Karpas-422 (cell line): ENCODE measurements at places on chromosomes 11 and 22. TPM values are rescaled to one million over a fixed set of nuclear protein-coding genes. Genes with fewer than 3 reads are reported as not detected.

Gene ACTN3
- total RNA-seq, result not detected in 2 replicates

DNA sequence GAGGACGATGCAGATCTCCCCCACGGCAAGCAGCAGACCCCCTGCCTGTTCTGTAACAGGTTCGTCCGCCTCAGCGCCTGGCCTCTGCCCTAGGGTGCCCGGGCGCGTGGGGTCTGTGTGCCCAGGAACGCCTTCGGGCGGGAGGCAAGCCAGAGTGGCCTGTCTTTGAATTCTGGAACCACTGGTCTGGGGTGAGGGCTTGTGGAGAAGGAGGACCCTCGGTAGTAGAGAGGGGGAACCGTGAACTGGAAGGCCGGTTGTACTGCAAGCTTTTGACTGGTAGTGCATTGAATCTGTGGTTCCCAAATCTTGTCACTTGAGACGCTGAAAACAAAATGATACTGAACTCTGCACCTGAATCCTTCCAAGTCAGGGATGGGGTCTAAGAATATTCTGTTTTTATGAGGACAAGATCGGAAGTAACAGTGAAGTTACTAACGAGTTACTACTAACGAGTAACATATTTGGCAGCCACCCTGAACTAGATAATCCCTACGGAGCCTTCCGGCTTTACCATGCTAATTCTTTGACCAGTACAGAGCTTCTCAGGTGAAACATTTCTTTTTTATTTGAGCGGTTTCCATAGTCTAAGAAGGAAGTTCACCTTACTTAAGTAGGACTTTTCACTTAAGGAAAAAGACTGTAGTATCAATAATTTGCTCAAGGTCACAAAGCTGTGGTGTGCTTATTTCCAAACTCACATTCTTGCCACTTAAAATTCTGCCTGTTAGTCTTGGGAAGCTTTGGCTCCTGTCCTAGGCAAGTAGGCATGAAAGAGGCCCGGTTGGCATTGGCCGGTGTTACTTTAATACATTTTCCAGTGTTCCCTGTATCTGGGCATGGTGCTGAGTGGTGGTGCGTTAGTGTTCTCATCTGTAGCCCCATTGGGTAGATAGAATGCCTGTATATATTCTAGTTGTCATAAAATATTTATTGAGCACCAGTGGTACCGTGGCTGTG lies 860 bp downstream of the PRMT3 start:
- DNase-seq, result peak; percentile 66

DNA sequence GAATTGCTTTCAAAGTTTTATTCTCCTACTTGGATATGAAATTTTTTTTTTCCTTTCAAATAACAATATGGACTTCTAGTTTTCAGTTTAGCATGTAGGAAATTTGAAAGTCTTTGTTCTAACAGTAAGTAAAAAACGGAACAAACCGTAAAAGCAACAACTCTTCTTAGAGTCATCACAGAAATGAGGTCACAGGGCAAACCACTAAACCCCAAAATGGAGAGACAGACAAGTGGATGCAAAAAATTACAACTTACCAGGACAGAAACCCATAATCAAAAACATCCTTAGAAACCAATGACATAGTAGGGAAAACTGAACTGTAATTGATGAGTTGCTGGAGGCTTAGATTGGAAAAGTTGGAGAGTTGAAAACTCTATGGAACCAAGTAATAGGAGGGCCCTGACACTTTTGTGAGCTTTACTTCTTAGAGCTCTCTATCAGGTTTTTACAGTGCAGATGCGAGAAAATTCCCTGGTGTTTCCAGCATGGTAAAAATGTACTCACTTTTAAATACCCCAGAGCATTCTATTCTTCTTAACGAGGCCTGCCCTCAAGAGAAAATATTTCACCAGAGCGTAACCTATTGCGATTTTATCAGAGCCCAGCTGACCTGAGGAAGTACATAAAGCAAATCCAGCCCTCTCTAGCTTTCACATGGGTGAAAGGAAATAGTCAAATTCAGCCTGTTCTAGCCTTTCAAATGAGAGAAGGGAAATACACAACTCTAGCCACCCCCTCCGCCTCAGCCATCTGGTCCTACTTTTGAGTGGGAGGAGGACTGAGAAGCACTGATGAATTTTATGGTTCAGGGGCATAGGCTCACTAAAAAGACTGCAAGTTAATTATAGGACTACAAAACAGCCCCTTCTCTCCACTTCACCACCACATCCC lies 39.1 kb downstream of the CASP12 start:
- no peak for DNase-seq

Gene NPAS4
- total RNA-seq, result not detected in 2 replicates

- no peak for DNase-seq
These were observed 62.4 kb downstream of the NELL1 start for GRCh38 chr11:20731676-20732215.

Gene ACER3
- total RNA-seq, result 2.9 and 10.7 TPM in 2 replicates

- DNase-seq, result no peak
These were observed 379.2 kb downstream of the AASDHPPT start for GRCh38 chr11:106456647-106457046.

GRCh38 chr22:32329202-32329645 lies 28.4 kb upstream of the RFPL3 start:
- no peak for DNase-seq

Gene PCSK7
- 14.3 and 33.7 TPM in 2 replicates for total RNA-seq

- DNase-seq, result no peak
These were observed 21.7 kb downstream of the TEAD1 start for GRCh38 chr11:12695873-12696272.
